Stimulated activated CD4-positive, alpha-beta T cell treated with anti-CD3 and anti-CD28 coated beads, TNF-alpha, amount 100 ng/mL, for 1 hour (primary cell): ENCODE measurements at places on chromosomes 7 and 10.

- no peak for DNase-seq
These were observed 72.7 kb downstream of the CFAP46 start for GRCh38 chr10:132869621-132870020.

GRCh38 chr10:70132098-70133029 is at the start of gene AIFM2:
Gene AIFM2 (minus strand): TSS chr10:70132825. CDS start chr10:70124084, 8,741 bp downstream.
- DNase-seq, result no peak

DNA sequence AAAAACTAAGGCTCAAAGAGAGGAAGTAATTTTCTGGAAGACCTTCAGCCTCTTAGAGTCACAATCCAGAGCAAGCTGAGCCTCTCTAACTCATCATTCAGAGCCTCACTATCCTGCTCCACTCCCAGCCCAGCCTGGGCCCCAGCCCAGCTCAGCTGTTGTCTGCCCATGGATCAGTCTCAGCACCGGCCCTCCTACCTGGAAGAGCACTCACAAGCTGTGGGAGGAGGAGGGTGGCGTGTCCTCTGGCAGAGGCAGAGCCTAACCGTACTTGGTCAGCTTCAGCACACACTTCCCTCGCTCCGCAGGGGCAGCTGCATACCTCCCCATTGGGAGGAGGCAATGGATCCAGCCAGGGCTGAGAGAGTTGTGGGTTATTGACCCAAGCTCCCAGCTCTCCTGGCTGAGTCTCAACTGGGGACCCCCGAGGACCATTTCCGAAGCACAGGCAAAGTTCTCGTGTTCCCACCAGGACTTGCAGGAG is 66.7 kb upstream of the GPR26 start:
- DNase-seq, result no peak

GRCh38 chr10:28913436-28914237 is 236.3 kb downstream of the BAMBI start:
- no peak for DNase-seq

GRCh38 chr7:2849941-2850766 is 6.0 kb upstream of the GNA12 start:
- DNase-seq, result no peak

DNA sequence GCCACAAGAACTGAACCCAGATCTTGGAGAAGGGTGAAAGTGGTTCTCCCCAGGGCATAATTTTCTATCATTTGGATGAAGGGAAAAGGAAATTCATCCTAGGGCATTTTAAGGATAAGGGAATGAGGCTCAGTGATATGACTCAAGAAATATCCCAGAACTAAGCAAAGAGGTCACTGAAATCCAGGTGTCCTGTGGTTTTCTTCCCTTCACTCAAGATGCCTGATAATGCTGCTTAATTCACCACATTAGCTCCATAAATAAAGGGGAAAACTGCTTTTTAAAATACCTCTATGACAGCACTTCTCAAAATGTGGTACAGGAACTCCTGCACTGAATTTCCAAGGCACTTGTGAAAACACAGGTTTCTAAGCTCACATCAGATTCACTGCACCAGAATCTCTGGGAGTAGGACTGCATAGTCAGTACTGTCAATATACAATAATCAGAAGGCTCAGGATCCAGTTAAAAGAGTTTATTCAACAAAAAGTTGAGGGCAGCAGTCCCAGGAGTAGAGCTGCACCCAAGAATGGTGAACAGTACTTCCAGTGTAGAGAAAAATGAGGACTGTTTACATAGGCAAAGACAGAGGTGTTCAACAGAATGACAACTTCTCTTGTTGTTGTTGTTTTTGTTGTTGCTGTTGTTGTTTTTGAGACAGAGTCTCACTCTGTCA is 2.9 kb downstream of the IFIT3 start:
- DNase-seq, result no peak

DNA sequence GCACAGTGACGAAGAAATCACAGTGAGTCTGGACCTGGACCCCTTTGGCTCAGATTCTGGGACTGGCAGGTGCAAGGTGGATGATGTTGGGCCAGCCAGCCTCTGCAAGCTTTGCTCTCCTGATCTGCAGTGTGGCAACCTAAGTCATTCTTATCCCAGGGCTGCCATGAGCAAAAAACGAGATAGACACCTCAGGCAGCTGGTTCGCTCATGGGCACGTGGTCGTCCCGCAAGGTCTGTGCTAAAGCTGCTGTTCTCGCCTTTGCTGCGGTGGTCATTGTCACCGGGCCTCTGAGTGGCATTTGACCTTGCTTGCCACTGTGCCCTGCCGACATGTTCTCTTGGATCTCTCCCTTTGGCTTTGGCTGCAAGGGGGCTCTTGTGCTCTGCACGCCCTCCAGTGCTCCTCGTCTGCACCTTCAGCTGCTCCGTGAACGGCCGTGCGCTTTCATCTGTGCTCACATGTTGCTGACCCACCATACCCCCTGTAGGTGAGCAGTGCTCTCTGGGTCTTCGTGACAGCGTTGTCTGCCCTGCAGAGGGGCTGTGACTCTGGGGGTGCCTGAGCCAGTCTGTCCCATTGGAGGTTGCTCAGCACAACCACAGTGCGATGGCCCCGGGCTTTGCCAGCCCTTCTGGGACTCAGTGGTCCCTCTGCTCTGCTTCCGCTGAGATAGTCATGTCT is 317.0 kb downstream of the GLRX3 start:
- DNase-seq, result no peak

DNA sequence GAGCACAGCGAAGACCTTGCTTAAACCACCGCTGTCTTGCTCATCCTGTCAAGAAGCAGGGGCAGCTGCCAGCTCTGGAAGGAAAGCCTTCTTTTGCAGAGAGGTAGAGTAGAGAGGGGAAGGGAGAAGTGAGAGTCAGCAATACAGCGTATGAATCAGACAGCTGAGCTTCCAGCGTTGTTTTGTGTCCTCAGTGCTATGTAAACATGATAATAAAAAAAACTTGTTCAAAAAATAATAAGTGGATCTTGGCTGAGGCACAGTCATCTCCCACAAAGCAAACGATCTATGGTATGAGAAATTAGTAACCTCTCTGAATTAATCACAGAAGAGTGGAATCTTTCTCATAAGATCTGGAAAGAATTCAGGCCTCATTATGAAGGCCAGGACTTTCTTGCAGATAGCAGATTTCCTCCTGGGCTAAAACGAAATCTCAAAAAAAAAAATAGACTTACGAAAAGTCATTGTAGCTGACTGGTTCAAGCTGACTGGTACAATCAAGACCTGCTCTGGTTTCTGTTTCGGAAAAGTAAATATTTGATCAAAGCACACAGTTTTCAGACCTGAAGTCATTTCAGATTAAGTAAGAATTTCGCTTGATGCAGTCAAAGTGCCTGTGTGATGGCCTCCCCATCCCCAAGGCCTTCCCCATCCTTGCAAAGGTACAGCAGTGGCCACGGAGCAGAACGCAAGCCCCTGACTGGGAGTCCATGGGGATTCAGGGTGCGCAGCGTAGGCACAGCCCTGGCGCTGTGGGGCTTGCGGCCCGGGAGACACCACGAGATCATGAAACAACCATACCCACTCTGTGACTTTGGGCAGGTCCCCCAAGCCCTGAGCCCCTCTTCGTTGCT is 29.4 kb downstream of the CHST15 start:
- DNase-seq, result no peak

GRCh38 chr10:31315453-31315852 is 3.6 kb upstream of the ZEB1 start:
- DNase-seq, result no peak

DNA sequence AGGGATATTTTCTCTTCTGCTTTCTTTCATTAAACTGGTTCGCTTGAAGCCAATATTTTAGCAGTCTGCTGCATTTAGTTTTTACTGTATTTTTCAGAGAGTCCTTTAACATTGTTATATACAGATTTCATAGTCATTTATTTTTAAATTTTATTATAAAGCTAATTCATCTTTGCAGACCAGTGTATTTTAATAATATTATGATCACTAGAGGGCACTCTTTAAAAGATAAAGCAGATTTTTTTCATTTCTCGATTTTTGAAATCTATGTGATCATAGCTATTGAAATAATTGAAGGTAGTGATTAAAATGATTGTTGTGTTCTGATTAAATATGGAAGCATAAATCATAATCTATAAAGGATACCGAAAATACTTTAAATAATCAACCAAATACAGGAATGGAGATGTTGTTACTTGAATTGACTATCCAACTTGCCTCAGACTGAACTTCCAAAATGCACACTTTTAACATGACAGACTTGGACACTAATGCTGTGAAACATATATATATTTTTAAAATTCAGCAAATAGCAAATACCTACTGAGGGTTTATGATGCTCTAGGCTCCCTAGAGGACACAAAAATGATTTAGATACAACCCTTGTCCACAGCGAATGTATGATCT is 35.2 kb downstream of the ST7 start:
- no peak for DNase-seq

DNA sequence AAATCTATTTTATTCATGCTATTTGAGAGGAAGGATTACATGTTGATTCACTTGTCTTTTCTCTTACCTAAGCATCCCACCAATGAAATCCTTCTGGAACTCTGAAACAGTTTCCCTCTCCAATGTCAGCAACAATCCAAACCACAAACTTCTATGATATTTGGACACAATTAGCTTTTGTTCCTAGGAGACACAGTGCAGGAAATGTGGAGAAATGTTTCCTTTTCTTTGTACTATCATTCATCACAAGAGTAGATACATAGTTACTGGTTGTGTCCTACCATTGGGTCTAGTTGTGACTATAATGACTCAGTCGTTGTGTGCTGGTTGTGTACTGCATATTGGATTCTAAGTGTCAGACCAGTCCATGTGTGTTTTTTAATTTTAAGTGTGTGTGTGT is 156.8 kb upstream of the MAGI2 start:
- DNase-seq, result no peak

DNA sequence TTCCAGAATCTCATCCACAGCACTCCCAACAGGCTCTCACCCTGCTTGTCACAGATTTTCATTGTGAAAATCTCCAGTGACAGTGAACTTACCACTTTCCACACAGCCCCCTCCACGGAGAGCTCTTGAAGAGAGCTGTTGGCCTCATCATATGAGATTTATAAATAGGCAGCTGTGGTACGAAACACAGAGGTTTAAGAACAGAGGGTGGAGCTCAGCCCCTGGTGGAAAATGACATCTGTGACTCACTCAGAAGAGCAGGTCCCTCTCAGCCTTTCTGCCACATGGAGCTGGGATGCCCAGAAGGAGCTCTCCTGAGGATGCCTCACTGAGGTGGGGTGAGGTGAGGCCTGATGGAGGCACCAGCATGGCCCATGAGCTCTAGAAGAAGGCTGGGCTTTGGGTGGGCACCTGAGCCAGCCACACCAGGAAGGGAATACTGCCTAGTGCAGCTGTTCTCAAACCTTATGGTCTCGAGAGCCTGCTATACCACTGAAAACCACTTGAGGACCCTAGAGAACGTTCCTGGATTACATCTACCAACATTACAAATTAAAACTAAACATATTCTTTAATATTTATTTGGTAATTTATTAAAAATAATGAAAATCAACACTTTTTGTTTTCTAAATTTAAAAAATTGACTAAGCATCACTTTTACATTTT is 25.8 kb upstream of the EEPD1 start:
- no peak for DNase-seq

DNA sequence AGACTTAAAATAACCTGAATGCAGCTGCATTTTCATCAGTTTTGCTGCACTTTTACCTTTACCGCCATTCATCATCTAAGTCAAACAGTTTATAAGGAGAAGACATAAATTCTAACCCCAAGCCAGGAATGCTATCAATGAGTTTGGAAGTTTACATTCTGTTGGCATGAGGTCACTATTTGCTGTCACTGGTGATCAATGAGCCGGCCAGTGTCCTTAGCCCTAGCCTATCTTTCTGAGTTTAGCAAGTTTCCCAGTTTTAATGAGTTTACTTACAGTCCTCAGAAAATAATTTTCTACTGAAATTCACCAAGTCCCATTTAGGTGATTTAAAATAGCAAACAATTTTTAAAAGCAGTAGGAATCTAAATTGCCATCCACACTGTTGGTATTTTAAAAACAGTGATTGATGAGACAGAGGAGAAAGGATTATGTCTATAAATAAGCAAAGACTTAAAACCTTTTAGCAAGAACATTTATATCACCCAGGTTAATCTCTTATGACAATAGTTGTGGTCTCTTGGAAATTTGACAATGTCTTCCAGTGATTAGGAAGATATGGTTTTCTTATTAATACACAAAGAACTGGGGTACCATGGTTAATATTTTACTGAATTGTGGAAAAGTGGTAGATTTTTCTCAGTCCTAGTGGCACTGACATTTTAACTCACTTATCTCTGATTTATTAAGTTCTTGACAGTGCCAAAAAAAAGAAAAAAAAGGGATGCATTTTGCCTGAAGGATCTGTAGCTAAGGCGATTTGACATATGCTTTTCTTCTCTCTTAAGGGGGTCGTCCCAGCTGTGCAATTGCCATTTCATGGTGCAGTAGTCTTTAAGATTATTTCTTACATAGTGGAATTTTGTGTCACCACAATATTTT is 443.4 kb upstream of the ANKRD30A start:
- no peak for DNase-seq

DNA sequence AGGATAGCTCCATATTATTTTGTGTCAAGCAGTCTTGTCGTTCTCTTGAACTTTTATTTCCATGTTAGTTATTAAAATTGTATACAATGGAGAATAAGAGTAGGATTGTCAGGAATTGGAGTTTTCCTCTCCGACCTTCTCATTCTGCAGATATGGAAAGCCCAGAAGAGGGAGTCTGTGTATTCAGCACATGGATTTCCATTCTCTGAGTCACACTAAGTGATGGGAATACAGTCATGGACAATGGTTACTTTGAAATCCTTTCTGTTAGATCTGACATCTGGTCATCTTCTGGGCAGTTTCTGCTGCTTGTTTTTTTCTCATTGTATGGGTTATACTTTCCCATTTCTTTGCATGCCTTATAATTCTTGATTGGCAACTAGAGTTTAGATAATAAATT is 5.0 kb upstream of the TASOR2 start:
- no peak for DNase-seq

DNA sequence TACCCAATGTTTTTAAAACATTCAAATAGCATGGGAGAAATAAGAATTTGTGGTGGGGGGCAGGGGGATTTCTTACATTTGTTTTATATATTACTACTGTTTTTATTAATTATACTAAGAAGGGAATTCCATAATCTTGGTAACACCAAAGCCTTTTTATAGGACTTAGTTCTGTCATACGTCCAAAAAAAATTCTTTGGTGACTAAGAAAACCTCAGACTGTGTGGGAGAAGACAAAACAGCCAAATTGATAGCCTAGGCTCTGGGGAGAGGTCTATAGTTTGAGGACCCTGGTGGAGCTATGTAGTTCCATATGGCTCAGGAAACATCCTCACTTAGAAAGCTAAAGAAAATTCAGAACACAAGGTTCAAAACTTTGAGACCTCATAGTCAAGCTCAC is 23.4 kb downstream of the ACSM6 start:
- DNase-seq, result no peak

GRCh38 chr10:78756604-78757343 is 312.0 kb upstream of the ZMIZ1 start:
- no peak for DNase-seq
